ENCODE measurements at places on chromosomes 1 and 21. TPM values are rescaled to one million over a fixed set of nuclear protein-coding genes. Genes with fewer than 3 reads are reported as not detected.
A peak's percentile ranks its signal among the peaks of the same experiment; 100 is the strongest.

DNA sequence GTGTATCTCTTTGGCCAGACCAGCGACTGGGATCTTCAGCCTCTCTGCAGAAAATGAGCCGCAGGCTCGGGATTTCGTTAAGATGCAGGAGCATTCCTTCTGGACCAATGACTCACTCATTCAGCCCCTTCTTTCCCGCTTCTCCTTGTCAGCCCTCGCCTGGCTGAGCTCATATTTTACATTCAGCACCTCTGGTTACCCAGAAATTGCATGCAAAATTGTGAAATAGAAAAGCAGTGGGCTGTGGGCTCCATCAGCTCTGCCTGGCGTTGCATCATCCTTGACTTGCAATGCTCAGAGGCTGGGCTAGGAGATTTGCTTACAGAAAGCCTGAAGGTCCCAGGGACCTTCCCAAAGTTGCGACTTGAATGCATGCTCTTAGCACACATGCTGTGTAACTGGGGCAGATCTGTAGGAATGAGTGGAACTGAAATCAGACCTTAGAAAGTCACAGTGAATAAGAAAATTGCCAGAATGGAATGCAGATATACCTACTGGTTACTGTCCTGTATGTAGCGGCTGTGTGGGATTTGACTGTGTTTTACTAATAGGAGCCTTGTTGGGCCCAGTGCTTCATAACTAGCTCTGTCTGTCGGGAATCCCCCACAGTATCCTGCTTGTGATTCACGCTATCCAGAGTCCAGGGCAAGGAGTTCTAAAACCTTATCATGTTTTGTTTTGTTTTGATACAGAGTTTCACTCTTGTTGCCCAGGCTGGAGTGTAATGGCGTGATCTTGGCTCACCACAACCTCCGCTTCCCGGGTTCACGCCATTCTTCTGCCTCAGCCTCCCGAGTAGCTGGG, 444.8 kb downstream of the KIF26B start:
- peak; percentile 83 for DNase-seq

DNA sequence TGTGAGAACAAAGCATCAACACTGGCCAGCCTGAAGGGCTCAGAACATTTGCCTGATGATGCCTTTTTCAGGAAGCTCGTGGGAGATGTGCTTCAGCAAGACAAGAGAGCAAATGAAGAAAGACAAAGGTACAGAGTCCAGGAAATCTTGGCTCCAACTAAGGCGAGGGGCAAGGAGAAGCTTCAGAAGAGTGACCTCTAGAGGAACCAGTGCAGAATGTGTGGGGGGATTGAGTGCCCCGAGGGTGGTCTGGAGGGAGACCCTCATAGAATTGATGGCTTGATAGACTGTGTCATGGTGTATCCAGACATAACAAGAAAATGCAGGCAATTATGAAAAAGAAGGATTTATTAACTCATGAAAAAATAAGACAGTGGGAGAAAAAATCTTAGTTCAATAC, 15.3 kb upstream of the NLRP3 start:
- DNase-seq, result no peak

DNA sequence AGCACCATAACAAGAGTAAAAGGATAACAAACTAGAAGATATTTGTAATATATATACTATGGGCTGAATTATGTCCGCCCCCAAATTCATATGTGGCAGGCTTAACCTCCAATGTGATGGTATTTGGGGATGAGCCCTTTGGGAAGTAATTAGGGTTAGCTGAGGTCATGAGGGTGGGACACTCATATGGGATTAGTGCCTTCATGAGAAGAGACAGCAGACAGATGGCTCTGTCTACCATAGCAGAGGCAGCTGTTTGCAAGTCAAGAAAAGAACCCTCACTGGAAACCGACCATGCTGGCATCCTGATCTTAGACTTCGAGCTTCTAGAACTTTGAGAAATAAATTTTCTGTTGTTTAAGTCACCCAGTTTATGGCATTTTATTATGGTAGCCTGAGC, 303.6 kb downstream of the LMO4 start:
- no peak for DNase-seq

- no peak for DNase-seq
Measured at GRCh38 chr1:31670593-31670964, 25.9 kb upstream of the PEF1 start.

GRCh38 chr1:68197891-68198290, 34.4 kb downstream of the WLS start:
- DNase-seq, result no peak

- DNase-seq, result no peak
Measured at GRCh38 chr1:31879981-31880608, 58.1 kb downstream of the PTP4A2 start.

DNA sequence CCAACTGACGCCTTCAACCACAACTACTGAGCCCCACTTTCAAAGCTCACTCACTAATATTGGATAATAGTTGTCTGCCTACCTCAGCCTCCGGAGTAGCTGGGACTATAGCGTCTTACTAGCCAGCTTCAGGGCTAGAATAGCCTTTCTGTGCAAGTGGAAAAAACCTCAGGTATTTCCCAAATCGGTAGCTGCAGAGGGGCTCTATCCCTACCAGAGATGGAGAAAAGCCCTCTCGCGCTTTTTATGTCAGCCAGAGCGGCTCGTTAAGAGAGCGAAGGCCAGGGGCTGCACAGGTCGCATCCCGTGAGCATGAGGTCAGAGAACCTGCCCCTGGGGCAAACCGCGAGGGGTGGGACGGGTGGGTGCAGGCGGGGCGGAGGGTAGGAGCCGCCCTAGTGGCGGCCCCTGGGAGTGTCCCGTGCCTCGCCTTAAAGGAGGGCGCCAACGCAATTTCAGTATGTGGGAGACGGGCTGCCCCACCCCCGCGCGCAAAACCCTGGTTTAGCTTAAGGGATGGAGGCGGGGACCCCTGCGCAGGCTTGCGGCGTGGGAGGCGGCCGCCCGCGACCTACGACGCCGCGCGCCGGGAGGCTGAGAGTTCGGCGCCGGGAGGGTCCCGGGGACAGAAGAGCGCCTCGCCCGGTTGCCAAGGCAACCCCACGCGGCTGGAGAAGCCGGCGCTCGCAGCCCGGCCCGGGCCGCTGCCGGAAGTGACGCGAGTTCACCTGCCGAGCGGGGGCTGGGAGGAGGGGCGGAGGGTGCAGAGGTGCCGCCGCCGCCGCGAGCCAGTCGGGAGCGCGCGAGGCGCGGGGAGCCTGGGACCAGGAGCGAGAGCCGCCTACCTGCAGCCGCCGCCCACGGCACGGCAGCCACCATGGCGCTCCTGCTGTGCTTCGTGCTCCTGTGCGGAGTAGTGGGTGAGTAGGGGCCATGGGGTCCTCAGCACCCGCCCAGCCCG, at the start of gene CXADR:
CXADR (plus strand) TSS at position 791 of the 961 bp plus-strand sequence; CDS start at position 878, 87 bp downstream.
- DNase-seq, result no peak

GRCh38 chr1:154349121-154349520, 23.8 kb downstream of the ATP8B2 start:
- DNase-seq, result no peak

- DNase-seq, result no peak
Measured at GRCh38 chr1:64315402-64315801, 112.0 kb downstream of the UBE2U start.

SLC35F3 gene
- total RNA-seq, result not detected

BCAR3 gene
- 19.3 TPM for total RNA-seq

CNKSR1 gene
- total RNA-seq, result 1.3 TPM

DMRTA2 gene
- not detected for total RNA-seq

CYP4A22 gene
- not detected for total RNA-seq

NPR1 gene
- 19.3 TPM for total RNA-seq

C1orf226 gene
- total RNA-seq, result 3.0 TPM

All from right atrium auricular region (tissue), 2 donors.